Activated CD4-positive, alpha-beta T cell treated with anti-CD3 and anti-CD28 coated beads, Interleukin-2, amount 50 U/mL, for 48 hours (primary cell): ENCODE measurements at places on chromosomes 6 and 20.

DNA sequence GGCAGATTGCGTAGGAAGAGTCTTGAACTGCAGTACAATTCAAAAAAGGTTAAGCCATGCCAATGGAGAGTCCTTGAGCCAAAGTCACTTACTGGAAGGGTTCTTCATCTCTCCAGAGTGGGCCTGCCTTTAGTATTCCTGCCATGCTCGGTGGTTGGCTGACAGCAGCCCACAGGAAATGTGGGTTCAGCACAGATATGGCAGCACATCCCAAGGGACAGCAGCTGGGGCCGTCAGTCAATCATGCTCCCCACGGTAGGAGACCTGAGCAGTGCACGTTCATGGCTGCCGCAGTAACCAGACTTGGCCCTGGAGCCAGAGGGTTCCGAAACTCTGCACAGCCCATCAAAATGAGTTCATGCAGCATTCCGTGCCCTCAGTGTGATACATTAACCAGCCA lies 63.6 kb upstream of the SIRPA start:
- DNase-seq, result no peak

- DNase-seq, result no peak
Observed at GRCh38 chr6:152022303-152022702, 214.8 kb downstream of the ESR1 start.

- DNase-seq, result no peak
Observed at GRCh38 chr6:147177286-147177685, 26.9 kb upstream of the STXBP5 start.

DNA sequence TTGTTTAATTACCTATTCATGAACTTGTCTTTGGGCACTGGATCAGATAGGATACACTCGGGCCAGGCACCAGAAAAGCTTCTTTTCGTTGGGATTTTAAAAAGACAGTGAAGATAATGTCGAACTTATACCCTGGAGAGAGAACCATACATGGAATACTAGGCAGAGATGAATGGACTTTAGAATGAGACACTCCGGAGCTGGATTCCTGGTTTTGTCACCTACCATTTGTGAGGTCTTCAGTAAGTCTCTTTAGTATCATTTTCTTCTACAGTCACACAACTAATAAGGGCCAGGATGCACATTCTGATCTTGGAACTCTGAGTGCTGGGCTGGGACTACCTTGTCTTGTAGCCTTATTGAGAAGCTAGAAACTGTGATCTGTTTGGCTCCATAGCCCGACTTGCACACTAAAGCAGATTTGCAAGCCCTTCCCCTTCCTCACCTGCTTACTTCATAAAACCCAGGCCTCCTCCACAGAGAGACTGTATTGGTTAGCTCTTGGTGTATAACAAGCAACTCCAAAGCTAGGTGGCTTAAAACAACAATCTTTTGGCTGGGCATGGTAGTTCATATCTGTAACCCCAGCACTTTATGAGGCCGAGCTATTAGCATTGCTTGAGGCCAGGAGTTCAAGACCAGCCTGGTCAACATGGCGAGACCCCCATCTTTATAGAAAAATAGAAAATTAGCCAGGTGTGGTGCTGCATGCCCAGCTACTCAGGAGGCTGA lies 7.4 kb upstream of the IFT52 start:
- no peak for DNase-seq

DNA sequence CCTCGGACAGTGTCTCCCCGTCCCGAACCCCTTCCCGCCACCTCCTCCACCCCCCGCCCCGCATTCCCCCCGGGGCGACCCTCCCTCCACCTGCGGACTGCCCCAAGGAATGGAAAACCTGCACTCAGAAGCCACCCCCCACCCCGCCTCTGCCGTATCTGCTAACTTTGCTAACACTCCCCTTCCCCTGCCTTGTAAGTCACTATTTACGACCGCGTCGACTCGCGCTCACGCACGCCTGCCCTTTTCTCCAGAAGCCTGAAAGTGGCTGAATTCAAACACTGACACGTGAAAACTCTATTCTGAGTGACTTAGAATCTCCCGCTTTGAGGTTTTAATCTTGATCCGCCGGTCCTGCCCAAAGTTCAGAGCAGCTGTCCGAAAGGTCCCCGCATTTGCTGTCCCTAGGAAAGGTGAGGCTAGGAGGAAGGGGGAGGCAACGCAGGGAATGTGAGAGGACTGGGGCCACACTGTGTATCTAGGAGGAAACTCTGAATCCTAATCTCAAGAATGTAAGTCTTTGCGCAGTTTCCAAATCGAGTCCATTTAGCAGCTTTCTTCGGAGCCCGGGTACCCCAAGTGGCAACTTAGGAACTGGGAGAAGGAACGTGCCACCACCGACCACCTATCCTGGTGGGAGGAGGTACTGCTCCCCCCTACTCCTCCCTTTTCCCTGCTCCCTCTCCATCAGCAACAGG lies 9.3 kb upstream of the POU3F2 start:
- DNase-seq, result no peak

- no peak for DNase-seq
Observed at GRCh38 chr6:146990821-146991798, 213.1 kb upstream of the STXBP5 start.

DNA sequence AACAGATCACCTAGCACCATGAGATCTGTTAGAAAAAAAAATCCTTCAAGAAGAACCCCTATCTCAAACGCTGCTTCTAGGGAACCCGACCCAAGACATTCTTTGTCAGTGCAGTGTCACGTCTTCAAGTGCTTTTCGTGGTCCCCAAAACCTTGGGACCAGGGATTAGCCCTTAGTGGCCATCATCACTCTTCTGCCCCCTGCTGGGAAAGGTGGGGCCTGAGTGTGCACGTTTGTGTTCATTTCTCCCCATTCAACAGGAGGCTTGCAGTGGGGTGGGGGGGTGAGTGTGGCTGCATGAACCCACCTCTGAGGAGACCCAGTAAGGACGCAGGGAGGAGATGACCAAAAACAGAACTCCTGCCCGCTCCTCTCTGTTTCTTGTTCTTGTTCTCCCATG lies 218.2 kb upstream of the RNF24 start:
- peak; percentile 9 for DNase-seq

DNA sequence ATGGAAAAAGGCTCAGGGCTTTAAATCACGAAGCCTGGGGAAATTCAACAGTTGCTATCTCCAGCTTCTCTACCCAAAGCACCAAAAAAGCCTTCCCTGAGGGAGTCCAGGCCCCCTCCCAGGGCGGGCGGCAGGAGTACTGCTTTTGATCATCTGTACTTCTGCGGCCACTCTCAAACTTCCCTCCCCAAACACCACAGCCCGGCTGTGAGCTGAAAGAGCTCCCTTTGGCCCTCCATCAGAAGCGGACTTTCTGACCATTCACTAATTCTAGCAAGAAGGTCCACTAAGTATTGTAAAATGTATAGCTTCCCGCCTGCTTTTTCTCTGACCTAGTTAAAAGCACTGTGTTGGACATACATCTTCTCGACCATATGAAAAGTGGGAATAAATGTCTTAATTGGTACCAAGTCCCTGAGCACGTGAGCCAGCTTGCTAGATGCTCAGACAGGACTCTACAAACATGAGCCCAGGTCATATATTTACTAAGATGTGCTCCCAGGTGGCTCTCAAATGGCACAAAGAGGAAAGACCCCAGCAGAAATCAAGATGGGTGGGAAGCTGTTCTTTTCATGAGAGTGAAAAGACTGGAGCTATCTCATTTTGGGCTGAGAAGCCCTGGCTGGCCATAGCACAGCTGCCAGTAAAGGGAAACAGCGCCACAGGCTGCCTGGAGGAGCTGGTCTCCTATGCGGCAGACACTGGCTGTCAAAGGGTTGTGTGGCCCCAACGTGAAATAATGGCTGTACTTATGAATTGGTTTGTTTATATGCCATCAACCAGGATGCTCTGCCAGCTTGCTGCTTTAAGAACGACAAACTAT lies 58.6 kb downstream of the GFOD1 start:
- peak; percentile 48 for DNase-seq

- DNase-seq, result no peak
Observed at GRCh38 chr6:80607811-80608391, 501.4 kb downstream of the BCKDHB start.

- DNase-seq, result no peak
Observed at GRCh38 chr6:129989396-129989795, 29.0 kb upstream of the L3MBTL3 start.

DNA sequence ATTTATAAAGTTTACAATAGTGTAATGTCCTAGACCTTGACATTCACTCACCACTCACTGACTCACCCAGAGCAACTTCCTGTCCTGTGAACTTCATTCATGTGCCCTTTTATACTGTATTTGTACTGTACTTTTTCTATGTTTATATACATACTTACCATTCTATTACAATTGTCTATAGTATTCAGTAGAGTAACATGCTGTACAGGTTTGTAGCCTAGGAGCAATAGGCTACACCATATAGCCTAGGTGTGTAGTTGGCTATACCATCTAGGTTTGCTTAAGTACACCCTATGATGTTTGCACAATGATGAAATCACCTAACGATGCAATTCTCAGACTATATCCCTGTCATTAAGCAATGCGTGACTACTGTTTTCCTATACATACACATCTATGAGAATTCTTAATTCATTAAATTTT lies 17.5 kb downstream of the EDEM2 start:
- no peak for DNase-seq

DNA sequence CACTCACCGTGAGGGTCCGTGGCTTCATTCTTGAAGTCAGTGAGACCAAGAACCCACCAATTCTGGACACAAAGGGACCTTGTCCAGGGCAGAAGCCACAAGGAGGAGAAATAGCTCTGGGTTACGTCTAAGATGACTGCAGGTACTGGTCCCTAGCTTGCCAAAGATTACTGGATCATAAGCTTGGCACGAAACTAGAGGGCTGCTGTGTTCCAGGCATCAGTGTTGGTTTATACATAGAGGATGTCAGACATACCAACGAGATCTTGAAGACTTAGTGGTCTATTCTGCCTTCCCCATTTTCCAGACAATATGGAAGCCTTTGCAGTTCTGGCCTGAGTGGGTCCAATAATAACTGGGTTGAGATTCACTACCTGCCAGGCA lies 175.7 kb downstream of the TBX18 start:
- DNase-seq, result no peak

GRCh38 chr6:169960003-169960344 lies 208.6 kb downstream of the ERMARD start:
- no peak for DNase-seq

- DNase-seq, result no peak
Observed at GRCh38 chr20:48656661-48657211, 171.1 kb downstream of the PREX1 start.

DNA sequence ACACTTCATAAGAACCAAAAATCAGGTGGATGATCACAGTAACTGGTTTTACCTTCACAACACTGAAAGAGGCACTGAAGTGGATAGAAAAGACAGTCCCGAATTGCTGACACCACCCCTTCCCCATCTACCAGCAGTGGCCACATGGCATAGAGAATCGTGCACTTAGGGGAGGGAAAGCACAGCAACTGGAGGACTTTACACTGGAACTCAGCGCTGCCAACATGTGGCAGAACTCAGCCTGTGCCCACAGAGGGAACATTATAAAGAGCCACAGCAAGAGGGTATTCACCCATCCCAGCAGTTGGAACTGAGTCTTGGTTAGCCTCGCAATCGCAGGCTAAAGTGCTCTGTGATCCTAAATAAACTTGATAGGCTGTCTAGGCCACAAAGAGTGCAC lies 6.5 kb upstream of the KIAA1586 start:
- no peak for DNase-seq

DNA sequence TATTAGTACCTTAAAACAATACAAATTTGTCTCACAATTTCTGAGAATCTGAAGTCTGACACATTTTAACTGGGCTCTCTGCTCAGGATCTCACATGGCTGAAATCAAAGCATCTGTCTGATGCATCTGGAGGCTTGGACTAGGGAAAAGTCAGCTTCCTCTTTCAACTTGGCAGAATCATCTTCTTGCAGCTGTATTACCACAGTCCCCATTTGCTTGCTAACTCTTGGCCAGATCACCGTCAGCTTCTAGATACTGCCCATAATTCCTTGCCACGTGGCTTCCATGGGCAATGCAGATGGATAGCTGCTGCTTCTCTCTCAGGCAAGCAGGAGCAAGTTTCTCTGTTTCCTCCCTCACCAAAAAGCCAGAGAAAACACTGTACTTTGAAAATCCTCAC lies 1106.4 kb upstream of the CITED2 start:
- DNase-seq, result no peak

DNA sequence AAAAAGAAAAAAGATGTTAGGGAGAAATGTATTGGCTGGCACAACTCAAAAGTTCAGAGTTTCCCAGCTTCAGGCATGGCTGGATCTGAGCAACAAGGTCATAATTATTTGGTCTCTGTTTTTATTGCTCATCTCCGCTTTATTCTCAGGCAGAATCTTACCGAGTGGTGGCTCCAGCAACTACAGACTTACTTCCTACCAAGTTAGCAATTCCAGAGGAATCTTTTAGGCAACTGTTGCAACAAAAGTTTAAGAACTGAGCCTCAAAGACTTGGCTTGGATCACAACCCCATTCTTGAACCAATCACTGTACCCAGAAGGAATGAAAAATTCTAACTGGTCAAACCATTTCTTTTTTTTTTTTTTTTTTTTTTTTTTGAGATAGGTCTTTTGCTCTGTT lies 35.5 kb upstream of the NCOA3 start:
- no peak for DNase-seq

GRCh38 chr6:18023891-18024290 lies 36.5 kb upstream of the KIF13A start:
- no peak for DNase-seq

DNA sequence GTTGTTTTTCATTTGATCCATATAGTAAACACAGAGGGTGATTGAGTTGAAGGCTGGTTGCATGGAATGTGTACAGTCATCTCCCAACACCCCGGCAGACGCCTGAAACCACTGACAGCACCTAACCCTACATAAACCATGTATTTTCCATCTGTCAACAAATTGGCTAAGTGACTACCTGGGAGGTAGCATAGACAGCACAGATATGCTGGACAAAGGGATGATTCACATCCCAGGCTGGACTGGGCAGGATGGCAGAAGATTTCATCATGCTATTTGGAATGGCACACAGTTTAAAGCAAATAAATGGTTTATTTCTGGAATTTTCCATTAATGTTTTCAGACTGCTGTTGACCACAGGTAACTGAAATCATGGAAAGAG lies 4.4 kb upstream of the VIP start:
- no peak for DNase-seq

DNA sequence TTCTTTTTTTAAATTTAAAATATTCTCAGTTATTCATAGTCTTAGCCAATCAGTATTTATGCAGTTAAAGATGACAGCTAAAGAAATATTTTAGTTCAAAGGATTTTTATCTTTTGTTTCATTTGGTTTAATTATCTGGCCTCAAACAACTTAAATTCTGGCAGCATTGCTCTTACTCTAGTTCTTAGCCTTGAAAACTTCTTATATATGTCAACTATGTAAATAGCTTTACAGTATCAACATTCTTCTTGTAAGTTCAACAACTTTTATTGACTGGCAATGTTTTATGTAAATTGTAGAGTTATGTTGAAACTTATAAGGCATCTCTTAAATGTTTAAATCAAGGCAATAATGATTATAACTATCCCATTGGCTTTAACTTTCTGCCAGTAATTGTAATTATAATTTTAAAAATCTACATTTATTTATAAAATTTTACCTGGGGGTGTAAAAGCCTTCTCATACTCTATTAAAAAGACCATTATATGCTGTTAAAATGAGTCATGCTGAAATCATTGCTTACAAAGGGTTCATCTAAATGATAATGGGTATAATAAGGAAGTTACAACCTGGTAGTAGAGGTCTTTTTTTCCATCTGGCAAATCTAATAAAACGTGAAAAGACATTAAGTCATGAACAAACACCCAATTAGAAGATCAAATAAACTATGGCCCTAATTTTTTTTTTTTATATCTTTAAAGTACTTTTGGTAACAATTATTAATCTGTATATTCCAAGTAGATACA lies 45.8 kb upstream of the FAM184A start:
- no peak for DNase-seq
